ENCODE measurements at places on chromosomes 11 and 22.

DNA sequence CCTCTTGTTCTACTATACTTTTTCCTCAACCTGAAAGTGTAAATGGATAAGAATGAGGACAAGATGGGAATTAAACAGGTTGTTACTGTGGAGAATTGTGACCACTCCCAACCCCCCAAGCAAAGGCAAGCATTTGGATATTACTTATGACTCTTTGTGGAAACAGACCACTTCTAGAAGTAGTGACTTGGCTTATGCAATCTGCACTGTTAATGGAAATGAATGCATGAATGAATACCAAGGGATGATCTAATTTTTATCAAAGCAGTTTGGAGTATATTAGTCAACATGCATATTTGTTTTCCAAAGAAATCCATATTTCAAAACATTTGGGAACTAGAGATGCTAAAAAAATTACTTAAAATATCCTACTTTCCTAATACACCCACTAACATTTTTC lies 35.3 kb downstream of the AMOTL1 start:
- no peak for DNase-seq

GRCh38 chr22:32469799-32470212 lies 4.8 kb upstream of the FBXO7 start:
- no peak for DNase-seq

GRCh38 chr11:115362997-115363396 lies 141.2 kb downstream of the CADM1 start:
- DNase-seq: no peak

GRCh38 chr11:116773203-116774097 lies 663 bp upstream of the BUD13 start:
- DNase-seq: no peak

DNA sequence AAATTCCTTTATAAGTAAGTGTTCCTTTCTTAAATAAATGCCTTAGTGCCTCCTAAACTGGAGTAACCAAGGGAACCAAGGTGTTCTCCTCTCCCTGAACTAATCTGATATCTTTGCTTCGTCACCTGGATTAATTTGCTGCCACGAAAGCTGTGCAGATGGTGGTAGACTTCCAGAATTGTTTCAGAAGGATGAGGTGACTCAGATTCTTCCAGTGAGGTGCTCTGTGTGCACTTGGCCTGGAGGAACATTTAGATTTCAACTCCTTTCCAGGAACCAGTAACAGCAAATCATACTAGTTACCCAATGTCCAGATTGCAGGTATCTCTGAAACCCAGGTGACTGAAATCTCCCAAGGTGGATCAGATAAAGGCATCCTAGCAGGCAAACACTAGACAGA lies 181.9 kb downstream of the FAT3 start:
- DNase-seq: no peak

DNA sequence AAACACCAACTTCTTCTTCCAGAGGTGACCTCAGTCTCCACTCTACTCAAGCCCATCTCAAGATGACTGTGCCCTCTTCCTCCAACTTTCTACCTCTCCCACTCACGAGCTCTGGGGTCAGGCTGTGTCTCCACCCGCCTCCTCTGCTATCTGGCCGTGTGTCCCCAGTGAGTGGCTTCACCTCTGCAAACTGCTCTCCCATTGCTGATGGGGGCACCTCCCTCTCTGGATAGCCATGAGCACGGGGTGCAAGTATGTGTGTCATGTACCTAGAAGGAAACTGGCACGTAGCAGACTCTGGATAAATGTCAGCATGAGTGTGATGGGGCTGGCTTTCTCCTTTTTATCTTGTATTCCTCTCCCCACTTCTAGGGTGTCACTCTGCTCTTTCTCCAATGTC lies 18.3 kb upstream of the RAC2 start:
- DNase-seq: no peak

GRCh38 chr22:17827466-17827865 lies 53.2 kb upstream of the BID start:
- DNase-seq: no peak

- DNase-seq: no peak
These were observed 50.3 kb upstream of the SORL1-AS1 start for GRCh38 chr11:121503051-121503450.

DNA sequence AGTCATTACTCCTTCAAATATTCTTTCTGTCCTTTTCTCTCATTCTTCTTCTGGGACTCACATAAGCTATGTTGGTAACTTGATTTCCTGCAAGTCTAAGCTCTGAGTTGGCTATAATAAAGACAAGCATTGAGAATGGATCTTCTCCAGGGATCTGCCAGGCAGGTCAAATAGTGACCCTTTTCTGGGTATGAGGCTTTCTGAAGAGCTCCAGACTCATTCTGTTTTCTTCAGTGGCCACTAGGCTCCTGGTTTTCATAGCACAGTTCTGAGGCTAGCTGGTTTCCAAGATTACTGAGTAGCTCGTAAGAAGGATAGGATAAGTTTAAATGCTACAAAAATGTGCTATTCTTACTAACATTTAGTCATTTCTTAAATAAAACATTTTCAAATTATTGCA lies 38.3 kb downstream of the TMPRSS5 start:
- no peak for DNase-seq

DNA sequence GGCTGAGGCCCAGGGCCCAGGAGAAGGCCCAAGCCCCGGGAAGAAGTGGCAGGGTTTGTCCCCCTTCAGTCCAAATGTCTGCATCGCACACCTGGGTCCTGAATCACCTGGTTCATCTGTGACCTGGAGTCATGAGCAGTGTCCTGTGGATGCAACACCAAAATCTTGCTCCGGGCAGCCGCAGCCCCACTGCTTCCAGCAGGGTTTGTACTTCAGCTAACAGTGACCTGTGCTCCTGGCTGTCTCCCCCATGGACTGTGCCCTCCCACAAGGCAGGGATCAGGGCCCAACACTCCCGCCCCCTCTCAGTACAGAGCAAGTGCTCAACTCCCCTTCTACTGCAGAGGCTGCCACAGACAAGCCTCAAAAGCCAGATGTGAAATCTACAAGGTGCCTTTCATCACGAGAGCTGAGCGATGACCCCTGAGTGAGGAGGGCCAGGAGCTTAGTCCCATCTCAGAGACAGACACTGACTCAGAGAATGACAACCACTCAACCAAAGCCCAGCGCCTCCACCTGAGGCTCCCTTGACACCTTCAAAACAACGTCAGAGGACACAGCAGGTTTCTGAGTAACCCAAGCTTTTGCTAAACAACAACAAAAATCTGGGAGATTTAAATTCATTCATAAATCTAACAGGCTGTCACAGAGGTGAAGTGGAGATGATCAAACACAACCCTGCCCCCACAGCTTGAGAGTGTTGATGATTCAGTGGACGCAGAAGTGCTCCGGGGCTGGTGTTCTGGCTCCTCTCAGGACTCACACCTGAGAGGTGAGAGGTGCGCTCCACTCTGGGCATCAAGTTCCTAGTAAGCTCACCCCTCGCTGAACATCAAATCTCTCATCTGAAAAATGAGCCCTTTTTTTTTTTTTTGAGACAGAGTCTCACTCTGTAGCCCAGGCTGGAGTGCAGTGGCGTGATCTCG lies 3.4 kb downstream of the KIAA0930 start:
- DNase-seq: no peak

DNA sequence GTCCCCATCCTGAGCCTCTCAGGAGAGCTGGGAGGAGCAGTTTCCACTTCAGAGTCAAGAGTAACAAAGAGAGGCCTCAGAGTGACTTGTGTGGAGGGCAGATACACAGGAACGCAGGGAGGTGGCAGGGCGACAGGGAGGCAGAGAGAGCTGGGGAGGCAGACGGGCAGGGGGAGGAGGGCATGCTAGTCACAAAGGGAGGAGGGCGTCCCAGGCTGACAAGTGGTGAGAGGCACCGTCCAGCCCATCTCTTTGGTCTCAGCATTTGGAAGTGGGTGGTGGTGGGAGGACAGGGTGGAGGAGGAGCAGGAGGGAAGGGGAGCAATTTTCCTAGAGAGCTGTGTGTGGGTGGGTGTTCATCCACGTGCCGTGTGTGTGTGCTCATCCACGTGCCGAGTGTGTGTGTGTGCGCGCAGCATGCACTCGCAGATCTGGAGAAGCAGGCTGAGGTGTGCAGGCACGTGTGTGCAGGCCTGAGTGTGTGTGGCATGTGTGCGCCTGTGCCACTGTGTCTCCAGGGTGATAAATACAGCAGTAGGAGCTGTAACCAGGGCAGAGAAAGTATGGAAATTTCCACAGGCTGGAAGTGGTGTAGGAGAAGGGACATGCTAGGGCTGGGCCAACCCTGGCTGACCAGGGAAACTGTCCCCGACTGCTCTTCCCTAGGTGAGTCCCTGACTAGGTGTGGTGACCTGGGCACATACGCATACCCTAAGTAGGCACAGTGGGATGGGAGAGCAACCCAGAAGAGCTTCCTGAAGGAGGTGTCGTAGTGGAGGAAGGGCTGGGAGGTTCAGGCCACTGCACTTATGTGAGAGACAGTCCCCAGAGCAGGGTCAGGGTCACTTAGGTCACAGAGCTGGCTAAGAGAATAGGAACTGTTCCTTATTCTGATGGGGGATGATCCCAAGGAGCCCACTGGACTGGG lies 7.3 kb upstream of the PDE2A start:
- no peak for DNase-seq

DNA sequence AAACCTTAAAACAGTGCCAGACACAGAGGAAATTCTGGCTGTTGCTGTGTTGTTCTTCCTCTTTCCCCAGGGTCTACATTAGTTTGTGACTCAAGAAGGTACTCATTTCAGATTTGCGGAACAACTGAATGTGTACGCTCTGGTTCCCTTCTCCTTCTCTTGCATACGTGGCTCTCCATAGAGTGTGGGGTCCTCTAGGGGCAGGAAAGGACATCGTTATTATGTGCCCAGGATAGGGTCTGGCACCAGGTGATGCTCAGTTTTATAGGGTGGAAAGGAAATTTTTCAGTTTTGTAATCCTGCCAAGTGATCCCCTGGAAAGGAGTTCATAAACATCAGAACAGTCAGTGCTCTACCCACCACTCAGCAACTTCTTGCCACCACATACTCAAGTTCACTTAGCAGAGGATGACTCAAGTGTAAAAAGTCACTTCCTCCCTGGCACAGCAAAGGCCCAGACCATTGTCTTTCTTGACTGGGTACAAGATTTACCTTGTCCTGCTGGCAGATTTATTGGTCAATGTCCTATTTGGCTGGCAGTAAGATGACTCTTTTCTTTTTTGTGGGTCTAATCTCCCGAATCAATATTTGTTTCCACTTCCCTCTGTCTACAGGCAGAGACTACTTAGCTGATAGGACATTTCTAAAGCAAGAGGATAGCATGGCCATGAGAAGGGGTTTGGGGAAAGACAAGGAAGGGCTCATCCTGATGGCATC lies 246.0 kb upstream of the TENM4 start:
- no peak for DNase-seq

DNA sequence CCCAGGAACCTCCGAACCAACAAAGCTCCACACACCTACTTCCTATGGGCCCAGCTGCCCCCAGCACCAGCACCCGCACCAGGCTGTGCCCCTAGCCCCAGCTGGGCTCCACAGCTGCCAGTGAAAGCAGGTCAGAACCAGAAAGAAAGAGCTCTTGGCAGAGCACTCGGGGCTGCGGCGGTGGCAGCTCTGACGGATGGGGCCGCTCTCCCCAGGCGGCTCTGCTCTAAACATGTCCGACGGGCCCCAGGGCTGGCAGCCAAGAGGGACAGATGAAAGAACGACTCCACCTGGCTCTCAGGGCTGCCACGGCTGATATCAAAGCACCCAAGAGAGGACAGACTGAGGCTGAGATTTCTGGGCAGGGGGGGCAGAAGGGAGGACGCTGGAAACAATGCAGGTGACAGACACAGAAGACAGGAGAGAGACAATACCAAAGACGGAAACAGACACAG lies 25.7 kb downstream of the LRFN4 start:
- DNase-seq: no peak

GRCh38 chr11:27909386-27909785 lies 198.6 kb downstream of the KIF18A start:
- DNase-seq: no peak

DNA sequence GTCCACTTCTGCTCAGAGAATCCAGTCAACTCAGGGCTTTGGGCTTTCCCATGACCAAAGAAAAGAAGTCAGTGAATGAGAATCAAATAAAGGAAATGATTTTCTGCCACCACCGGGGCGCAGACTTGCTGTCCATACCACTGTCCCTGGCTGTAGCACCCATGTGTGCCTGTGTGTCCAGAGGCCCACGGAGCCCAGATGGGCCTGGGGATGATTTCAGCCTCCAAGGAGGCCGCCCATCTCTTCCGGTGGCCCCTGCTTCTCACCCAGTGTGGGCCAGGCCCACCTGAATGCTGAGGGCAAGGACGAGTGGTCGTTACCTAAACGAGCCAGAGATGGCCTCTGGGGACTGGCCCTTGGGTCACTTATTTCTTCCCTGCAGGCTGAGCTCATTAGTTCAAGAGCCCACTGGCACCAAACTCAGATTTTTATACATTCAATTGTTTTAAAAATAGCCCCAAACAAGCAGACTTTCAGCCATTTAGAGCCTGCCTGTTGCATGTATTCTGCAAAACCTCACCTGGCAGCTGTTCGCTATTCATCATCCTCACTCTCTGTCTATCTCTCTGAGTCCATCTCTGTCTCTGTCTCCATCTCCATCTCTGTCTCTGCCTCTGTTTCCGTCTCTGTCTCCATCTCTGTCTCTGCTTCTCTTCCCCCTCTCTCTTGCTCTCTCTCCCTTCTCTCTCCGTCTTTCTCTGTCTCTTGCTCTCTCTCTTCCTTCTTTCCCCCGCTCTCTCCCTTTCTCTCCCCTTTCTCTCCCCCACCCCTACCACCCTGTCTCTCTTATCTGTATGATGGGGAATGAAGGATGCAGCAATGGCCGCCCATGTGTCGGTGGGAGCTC lies 24.2 kb downstream of the KRTAP5-5 start:
- DNase-seq: no peak

DNA sequence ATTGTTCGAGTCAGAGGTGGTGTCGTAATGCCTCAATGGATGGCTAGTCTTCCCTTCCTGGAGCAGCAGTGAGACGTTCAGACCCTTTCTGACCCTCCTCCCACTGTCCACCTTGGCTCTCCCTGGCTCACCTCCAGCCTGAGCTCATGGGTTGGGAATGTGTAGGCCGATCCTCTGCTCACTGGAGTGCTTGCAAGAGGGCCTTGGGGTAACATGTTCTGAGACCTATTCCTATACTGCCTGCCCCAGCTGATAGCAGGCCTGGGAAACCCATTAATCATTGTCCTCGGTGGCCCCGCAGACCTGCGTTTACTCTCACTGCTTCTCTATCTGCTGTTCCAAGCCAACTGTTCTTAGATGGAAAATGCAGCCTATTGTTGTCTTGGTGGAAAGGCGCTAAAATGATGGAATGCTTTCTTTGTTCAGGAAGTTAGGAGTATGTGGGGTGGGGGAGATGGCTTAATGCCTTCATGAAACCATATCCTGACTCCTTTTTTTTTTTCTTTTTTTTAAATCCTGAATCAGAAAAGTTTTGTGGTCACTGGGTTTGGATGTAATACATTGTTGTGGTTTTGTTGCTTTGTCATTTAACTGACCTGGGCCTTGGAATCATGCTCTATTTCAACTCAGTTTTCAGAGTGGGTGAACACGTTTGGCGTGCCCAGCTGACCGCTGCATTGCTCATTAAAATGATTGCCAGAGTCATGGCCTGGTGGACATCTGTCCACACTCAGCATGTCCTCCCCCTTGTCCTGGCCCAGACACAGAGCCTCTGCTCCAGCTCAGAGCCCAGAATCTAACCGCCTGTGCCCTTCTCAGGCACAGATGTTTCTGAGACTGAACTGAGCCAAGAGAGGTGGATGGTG lies 72.5 kb downstream of the MICAL2 start:
- DNase-seq: no peak
